ENCODE measurements at places on chromosomes 1 and 21.

DNA sequence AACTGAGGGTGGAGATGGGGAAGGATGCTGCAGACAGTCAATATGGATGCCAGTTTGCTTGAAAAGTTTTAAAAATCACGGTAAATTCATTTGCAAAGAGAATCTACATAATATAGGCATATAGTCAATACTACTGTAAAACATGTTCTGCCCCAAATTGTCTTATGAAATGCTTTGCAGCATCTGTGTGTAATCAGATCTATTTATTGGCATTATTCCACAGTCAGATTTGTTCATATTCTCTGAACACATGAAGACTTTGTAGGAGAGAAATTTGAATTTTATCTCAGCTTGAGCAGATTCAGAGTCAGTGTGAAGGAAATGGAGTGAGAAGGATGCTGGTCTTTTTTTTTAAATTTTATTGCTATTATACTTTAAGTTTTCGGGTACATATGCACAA lies 88.5 kb downstream of the PLPPR4 start:
- no peak for DNase-seq

GRCh38 chr1:54557671-54558355 lies 9.8 kb downstream of the ACOT11 start:
- no peak for DNase-seq

GRCh38 chr1:67201891-67202290 lies 35.6 kb downstream of the IL23R start:
- DNase-seq, result no peak

GRCh38 chr1:226653311-226653921 lies 85.7 kb downstream of the ITPKB start:
- DNase-seq, result no peak

DNA sequence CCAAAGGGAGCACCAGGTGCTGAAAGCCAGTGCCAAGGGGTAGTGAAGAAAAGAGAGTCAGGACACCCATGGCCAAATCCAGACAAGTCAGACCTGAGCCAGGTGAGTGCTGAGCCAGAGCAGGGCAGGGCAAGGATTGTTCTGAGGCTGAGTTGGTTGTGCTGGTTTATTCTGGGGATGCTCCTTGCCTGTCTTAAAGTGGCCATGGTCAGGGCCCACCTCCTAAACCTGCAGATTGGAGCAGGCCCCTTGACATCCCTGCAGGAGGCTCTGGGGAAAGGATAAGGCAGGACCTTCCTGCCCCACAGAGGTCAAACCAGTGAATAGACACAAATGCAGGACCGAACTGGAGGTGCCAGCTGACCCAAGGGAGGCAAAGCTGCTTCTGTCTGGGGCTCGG lies 138.4 kb downstream of the HIVEP3 start:
- DNase-seq, result no peak

DNA sequence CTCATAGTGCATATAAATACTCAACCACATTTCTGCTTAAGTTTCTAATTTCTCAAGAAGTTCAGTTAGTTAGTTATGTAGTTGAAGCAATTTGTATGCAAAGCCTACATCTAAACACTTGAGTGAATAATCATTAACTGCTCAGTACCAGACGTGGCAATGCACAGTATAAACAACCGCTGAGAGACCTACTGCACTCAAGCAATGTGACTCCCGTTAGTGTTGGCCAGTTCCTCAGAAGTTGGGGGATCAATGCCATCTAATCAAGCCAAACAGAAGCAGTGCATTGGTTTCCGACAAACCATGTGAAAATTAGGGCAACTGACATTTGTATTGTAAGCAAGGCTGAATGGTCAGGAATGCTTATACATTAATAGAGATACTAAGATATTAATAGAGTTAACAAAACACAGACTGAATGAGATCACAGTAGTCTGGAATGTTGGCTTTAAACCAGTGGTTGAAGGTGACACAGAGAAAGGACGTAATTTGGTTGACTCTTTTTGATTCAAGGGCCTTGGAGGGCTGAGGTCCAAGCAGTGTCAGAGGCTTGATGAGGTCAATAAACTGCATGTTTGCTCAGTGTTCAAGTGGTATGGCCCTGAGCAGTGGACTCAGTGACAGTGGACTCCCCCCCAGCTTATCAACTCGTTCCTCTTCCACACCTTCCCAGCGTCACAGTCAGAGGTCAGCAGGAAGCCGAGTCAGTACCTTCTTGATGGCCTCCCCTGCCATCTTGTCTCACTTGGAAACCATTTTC lies 255.5 kb downstream of the CTH start:
- DNase-seq, result no peak

DNA sequence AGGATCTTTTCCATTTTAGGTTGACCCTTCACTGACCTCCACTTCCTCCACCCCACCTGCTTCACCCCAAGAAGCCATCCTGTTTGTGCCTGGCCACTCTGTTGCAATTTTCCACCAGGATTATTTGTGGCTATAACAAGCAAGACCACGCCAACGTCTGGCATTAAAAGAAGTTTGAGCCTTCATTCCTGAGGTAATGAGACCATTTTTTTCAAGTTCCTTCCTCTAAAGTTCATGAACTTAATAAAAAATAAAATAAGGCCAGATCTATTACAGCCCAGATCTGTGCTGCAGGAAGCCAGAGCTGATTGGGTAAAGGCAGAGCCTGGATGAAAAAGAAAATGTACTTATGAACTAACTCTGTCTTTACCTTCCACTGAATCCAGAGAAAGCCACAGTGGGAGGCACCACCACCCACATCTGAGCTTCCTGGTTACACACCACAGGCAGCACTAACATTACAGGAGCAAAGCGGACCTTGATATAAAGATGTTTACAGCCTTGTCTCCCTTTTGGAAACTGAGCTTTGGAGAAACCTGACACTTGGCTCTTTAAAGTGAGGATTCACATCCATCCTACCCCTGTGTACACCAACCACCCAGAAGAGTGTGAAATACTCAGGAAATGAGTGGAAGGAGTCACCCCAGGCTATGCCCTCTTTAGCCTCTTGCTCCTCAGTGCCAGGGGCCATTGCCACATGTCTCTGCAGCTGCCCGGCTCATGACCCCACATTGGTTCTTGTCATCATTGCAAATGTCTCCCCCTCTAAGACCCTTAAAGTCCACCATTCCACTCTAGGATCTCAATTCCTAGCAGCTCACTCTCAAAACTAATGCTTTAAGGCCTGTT lies 293.6 kb downstream of the PLPP3 start:
- no peak for DNase-seq

DNA sequence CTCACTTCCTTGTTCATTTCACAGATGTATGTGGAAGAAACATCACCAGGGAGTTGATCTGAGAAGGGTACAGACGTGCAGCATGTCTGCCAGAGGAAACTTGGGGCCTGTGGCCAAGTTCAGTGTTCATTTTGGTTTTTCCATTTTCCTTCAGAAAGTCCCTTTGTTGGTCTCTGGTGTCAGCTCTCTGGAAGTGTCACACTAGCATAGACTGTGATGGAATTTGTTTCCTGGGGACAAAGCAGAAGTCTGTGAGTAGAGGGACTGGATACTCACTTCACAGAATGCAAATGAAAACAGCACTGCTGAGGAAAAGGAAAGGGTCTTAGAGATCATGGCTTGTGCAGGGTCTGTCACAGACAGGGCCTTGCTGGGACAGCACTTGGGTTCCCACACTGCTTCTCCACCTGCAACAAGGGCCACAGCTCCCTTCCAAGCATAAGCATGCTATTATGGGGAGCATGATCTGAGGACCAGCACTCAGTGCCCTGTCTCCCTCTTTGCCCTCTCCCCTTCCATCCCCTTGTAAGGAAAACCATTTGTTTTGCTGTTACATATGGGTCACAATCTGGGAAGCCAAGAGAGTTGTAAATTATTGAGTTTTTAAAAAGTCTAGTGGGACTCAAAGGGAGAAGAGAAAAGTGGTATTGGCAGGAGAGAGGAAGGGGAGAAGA lies 31.4 kb upstream of the CD84 start:
- DNase-seq, result no peak

GRCh38 chr1:151619489-151620093 lies 7.7 kb downstream of the SNX27 start:
- DNase-seq, result no peak

DNA sequence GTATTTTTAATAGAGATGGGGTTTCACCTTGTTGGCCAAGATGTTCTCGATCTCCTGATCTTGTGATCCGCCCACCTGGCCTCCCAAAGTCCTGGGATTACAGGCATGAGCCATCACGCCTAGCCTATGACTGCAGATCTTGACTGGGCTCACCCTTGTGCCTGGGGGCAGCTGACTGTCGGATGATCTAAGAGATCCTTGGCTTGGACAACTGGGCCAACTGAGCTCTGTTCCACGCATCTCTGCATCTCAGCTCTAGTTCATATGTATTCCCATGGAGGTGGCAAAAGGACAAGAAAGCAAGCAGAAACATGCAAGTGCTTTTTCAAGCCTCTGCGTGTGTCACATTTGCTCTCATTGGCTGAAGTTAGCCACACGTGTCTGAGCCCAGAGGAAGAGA lies 75.8 kb upstream of the SELENON start:
- no peak for DNase-seq

GRCh38 chr1:29777522-29777921 lies 541.2 kb downstream of the PTPRU start:
- no peak for DNase-seq

- no peak for DNase-seq
Measured at GRCh38 chr1:234931404-234931973, 197.1 kb downstream of the TOMM20 start.

DNA sequence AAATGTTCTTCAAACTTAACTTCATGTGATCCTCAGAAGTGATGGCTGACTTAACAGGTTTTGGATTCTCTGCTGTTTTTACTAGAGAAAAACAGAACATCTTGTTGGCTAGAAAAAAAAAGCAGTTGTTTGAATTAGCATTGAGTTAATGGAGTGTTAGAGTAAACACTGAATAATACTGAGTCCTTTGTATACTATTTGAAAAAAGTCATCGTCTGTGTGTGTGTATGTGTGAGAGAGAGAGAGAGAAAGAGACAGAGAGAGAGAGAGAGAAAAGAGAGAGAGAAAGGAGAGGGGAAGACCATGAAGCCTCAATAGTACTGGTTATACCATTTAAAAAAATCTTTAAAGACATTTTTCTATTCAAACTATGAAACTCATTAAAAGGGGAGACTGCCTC lies 10.4 kb downstream of the ZNF697 start:
- DNase-seq, result no peak

GRCh38 chr1:9378801-9379200 lies 86.1 kb downstream of the SPSB1 start:
- no peak for DNase-seq

- no peak for DNase-seq
Measured at GRCh38 chr1:47378147-47378546, 37.9 kb upstream of the FOXE3 start.

- no peak for DNase-seq
Measured at GRCh38 chr1:158724442-158724841, 3.9 kb upstream of the OR6K3 start.

DNA sequence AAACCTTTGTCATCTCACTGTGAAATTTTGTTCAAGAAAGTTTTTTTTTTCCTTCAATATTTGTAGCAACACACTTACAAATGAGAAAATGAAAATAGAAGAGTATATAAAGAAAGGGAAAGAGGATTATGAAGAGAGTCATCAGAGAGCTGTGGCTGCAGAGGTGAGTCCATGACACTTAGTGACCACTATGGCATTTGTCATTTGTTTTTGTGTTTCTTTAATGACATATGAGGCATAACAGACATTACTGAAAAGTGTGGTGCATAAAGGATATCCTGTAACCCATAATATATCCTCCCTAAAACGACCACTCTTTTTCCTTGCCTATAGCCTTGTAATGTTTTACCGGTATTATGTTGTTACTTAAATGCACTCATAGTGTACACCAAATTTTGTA lies 80.2 kb downstream of the VPS26C start:
- no peak for DNase-seq

DNA sequence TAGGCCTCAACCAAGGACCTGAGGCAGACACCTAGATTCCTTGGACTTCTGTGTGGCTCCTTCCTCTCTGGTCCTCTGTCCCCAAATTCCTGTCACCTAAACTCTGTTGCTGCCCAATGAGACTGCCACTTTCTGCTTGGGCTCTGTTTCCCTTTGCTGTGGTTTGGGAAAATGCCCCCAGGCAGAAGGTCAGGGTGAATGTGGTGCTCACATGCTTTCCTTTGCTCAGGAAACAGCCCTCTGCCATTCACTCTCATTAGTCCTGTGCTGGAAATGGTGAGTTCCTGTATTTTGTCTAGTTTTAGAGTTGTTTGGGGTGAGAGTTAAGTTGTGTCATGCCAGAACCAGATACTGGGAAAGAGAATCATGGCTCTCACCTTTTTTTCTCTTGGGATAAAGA lies 22.7 kb upstream of the SHE start:
- DNase-seq, result no peak

GRCh38 chr1:28173151-28173979 lies 3.1 kb downstream of the PTAFR start:
- no peak for DNase-seq

DNA sequence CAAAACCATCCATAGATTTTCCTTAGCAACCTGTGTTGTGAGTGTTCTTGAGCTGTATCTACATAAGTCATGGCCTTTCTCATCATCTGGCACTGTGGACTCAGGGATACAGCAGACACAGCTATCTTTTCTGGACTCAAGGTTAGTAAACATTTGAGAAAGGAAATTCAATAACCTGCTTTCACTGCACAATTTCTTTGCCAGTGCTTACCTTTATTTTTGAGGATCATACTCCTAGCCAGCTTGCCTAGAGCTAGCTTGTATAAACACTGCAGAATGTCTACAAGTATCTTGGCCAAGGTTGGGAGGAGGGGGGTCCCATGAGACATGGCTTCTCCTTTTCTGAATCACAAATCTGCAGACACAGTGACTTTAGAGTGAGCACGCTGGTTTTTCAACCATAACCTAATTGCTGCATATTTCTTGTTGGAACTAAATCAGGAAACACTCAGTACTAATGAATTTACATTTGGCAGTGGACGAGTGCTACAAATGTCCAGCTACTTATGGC lies 27.2 kb downstream of the ADAMTS5 start:
- DNase-seq, result no peak

DNA sequence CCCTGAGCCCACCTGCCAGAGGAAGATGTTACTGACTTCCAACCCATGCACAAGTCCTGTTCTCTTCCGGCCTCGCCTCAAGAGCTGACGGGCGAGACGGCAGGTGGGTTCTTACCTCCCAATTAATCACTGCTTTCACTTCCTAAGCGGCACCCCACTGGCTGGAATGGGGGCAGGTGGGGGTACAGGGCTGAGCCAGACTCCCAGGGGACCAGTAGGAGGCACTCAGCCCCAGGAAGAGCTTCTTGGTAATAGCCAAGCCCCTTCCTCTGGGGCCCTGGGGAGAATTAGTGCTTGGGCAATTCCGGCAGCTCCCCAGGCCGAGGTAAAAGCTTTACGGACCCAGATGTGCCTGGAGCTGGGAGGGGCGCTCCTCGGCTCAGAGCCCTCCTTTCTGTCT lies 9.7 kb downstream of the CNTN2 start:
- DNase-seq, result no peak

DNA sequence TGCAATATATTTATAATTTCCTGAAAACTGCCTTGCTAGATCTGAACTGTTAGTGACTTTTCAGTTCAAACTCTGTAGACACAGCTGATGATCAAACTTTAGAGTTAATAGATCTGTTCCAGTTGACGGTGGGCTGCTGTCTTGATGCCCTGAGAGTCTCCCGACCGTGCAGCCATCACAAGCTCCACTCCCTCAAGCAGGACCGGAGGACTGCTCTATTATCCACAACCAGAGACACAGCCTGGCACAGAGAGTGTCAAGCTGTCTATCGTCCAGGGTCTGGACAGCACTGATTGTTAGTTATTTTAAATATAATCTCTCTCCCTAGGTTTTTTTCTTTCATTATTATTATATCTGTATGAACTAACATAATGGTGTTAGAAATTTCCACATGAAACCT lies 8.0 kb downstream of the CHODL start:
- no peak for DNase-seq
